ENCODE measurements at places on chromosomes 16 and 17. TPM values are rescaled to one million over a fixed set of nuclear protein-coding genes. Genes with fewer than 3 reads are reported as not detected.

Gene CCL14
- not detected for polyA plus RNA-seq

Gene KRTAP1-1
- polyA plus RNA-seq = not detected

Gene CD300A
- 28.0 TPM for polyA plus RNA-seq

Gene WNT9B
- not detected for polyA plus RNA-seq

Gene DNAI2
- polyA plus RNA-seq = not detected

Gene PDF
- polyA plus RNA-seq = 20.1 TPM

Gene MYH1
- not detected for polyA plus RNA-seq

Gene CHST5
- polyA plus RNA-seq = not detected

Gene FBXW10
- not detected for polyA plus RNA-seq

Gene ST6GALNAC1
- polyA plus RNA-seq = 0.44 TPM

Gene SLC16A5
- 3.0 TPM for polyA plus RNA-seq

Gene TBX6
- not detected for polyA plus RNA-seq

Gene HEXIM2
- 6.3 TPM for polyA plus RNA-seq

Gene ZNF652
- polyA plus RNA-seq = 29.3 TPM

Gene LGALS9
- polyA plus RNA-seq = 53.4 TPM

Gene OR1F1
- not detected for polyA plus RNA-seq
